ENCODE measurements at places on chromosomes 1 and 21.

GRCh38 chr1:8182034-8182761, 135.7 kb upstream of the SLC45A1 start:
- DNase-seq: no peak

- DNase-seq: no peak
Measured at GRCh38 chr1:229280921-229281320, 10.0 kb downstream of the RAB4A start.

GRCh38 chr1:206770531-206771337, at the start of gene IL19:
IL19 (plus strand) TSS chr1:206770773; CDS start chr1:206836663, 65,890 bp downstream.
- no peak for DNase-seq

GRCh38 chr1:234725177-234726132, 115.5 kb upstream of the IRF2BP2 start:
- peak; percentile 53 for DNase-seq

GRCh38 chr1:1577367-1578011, 2.8 kb upstream of the SSU72 start:
- DNase-seq: no peak

GRCh38 chr1:12057382-12057781, 5.7 kb upstream of the TNFRSF8 start:
- no peak for DNase-seq

GRCh38 chr1:158691907-158692306, 5.4 kb upstream of the SPTA1 start:
- no peak for DNase-seq

- no peak for DNase-seq
Measured at GRCh38 chr1:173554541-173555250, 48.2 kb downstream of the SLC9C2 start.

- DNase-seq: no peak
Measured at GRCh38 chr1:21317035-21317689, 26.9 kb upstream of the ECE1 start.

DNA sequence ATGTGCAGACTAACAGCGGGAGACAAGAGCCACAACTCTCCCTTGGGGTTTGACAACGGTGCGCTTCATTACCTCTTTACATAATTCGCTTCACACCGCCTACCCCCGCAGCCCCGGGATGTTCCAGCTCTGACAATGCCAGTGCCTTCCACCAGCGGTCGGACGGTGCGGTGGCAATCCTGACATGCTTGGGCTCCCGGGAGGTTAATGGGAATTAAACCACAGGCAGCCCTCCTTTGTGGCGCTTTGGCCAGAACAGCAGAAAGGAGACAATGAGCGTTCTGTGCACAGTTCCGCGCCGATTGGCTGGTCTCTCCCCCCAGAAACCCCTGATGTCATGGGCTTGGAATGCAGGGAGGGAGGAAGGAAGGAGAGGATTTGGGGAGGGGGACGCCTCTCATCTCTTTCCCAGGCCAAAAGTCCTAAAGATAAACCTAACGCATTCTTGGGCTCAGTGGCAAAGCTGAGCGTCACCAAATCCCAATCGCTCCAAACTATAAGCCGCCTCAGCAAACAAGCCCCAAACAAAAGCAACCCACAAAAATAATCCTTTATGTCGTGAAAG, 1.3 kb downstream of the CNN3 start:
- DNase-seq: peak; percentile 85

DNA sequence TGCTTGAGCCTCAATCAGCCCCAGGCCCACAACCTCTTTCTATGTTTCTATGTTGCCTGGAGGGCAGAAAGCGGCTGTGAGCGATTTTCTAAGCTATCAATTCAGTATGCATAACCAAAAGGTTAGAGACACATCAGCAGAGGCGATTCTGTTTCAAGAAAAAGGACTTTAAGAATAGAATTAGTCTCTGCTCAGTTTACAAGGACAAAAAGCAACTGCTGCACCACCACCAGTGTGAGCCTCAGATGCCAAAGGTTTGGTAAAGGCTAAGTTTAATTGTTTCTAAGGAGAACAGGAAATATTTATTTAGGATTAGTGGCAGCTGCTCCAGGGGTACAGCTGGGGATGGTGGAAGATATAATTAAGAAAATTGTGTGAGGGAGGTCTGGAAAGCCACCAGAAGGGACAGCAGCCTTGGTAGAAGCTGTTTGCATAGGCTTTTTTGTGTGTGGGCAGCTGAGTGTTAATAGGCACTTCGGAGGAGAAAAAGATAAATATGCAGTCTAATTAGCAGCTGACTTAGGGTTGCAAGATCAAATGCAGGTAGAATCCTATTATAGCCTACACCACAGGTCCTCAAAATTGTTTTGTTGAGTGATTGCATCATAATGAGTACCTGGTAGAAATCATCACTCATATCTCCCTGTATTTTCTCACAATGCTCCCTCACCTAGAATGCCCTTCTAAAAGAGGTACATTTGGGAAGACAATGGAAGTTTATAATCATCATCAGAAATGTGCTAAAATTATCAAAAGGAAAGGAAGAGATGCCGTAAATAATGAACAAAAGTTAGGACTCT, 35.8 kb downstream of the ZC3H11B start:
- DNase-seq: peak; percentile 48

- no peak for DNase-seq
Measured at GRCh38 chr1:167291539-167292185, 71.0 kb downstream of the POU2F1 start.

DNA sequence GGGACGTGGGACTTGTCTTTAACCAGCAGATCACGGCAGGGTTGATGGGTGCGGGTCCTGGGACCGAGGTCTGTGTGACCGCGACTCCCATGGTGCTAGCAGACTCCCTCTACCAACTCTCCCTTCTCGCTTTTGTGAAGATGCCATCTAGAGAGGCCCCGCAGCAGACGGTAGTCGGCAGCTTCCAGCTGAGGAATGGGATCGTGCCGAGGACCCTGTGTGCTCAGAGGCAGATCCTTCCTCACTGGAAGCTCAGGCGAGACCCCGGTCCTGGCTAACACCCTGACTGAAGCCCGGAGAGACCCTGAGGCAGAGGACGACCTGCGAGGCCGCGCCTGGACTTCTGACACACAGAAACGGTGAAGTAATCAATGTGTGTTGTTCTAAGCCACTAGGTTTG, 12.5 kb upstream of the SPATC1L start:
- no peak for DNase-seq

GRCh38 chr1:152654110-152654509, 9.1 kb upstream of the LCE2D start:
- peak; percentile 81 for DNase-seq

DNA sequence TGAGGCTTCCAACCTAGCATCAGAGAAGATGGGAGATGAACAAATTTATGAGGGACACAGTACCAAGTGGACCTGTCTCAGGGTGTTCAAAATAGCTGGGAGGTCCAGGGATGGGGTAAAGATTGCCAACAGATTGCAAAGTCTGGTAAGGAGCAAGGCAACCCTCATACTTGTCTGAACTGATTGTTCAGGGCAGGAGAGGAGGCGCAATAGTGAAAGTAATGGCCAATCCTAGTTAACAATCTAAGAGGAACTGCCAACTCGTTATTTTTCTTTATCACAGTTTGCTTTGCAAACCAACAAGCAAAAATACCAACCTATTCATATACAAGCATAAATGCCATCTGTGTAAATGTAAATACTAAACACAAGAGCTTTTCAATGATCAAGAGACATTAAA, 78.4 kb upstream of the S1PR1 start:
- DNase-seq: no peak

GRCh38 chr21:45086337-45086958, 12.1 kb downstream of the ADARB1 start:
- DNase-seq: no peak

DNA sequence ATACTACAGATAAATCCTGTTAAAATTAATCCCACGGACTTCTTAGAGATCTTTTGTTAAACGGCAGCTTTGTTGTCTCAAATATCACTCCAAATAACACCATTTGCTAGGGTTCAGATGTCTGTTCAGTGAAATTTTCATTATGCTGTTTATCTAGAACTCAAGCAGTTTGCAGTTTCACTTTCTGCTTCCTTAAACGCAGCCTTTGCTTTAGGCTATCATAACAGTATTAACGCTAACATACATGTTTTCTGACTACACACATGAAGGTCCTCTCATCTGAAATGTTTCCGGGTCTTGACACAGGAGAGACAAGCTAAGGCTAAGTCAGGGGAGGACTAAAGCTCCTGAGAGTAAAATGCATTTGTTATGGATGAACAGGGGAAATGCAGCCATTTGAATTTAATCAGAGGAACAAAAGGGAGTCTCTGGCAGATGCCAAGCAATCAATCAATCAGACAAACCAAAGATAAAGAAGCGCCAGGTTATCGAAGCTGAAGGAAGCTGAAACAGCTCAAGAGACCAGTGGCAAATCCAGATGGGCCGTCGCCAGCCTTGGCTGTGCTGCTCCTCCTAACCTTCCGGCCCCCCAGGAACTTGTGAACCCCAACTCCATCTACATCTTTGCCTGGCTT, 16.9 kb downstream of the CCSAP start:
- peak; percentile 72 for DNase-seq

- DNase-seq: no peak
Measured at GRCh38 chr1:237258871-237259270, 216.9 kb downstream of the RYR2 start.

DNA sequence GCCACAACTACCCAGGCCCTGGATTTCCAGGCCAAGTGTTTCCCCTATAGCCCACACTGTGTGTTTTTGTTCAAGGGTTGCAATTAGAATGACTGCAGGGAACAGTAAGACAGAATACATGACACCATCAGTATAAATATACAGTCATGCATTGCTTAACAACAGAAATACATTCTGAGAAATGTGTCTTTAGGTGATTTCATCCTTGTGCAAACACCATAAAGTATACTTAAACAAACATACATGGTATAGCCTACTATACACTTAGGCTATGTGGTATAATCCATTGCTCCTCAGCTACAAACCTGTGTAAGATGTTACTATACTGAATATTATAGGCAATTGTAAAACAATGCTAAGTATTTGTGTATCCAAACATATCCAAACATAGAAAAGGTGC, 7.5 kb upstream of the SLC44A5 start:
- no peak for DNase-seq

DNA sequence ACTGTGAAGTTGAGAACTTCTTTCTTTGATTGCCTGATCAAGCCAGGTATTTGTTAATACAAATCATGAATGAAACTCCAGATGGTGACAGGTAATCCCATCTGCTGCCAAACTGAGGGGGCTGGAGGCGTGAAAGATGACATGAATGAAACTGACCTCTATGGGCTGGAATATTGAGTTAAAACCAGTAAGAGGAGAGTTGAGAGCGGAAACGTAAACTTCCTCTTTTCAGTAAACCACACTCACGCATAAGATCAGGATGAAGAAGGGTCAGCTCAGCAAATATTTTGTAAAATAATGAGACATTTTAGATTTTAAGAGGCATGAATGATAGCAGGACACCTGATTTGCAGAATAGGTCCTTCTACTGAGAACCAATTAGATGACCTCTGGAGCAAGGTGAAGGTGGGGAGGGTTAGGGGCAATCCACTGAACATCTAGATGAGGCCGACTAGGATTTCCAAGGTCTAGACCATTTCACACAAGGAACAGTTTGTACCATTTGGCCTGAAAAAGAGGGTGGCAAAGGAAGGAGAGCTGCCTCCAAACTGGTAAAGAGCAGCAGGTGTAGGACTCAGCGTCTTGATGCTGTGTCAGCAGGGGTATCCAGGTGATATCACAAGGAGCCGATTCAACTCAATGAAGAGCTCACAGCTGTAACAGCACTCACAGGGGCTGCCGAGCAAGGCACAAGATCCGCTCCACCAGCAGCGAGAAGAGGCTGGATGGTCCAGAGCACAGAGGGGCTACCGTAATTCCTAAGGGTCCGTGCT, 132.6 kb downstream of the NTPCR start:
- DNase-seq: peak; percentile 63

GRCh38 chr1:8004803-8005573, 21.1 kb downstream of the ERRFI1 start:
- no peak for DNase-seq

DNA sequence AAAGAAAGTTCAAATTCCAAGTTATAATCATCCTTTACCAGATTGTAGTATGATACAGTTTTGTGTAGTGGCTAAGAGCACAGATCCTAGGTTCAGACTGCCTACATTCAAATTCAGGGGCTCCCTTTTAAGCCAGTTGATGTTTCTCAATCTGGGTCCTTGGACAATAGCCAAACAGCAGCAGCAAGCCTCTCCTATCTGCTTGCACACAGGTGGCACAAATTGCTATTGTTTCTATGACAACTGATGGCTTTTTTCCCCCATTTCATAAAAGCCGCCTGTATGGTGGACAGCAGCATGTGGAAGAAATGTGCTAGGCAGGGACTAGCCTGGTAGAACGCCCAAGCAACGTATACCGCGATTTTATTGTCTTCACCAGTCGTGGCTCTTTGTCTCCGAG, 76.5 kb downstream of the S1PR1 start:
- no peak for DNase-seq

- no peak for DNase-seq
Measured at GRCh38 chr1:20359451-20360330, 69.0 kb downstream of the VWA5B1 start.

- DNase-seq: no peak
Measured at GRCh38 chr1:204092632-204093420, 19.9 kb downstream of the SOX13 start.

DNA sequence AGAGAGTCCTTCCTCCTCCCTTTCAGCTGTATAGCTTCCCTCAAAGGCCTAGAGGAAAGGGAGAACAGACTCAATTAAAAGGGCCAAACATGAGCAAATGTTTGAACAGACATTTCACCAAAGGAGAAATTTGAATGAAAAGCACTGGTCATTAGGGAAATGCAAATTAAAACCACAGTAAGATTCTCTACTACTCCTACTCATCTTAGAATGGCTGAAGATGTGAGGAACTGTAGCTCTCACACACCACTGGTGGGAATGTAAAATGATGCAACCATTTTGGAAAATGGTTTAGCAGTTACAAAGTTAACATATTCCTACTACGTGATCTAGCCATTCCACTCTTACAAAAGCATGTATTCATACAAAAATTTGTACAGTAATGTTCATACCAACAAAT, 253.0 kb upstream of the HOOK1 start:
- DNase-seq: no peak

DNA sequence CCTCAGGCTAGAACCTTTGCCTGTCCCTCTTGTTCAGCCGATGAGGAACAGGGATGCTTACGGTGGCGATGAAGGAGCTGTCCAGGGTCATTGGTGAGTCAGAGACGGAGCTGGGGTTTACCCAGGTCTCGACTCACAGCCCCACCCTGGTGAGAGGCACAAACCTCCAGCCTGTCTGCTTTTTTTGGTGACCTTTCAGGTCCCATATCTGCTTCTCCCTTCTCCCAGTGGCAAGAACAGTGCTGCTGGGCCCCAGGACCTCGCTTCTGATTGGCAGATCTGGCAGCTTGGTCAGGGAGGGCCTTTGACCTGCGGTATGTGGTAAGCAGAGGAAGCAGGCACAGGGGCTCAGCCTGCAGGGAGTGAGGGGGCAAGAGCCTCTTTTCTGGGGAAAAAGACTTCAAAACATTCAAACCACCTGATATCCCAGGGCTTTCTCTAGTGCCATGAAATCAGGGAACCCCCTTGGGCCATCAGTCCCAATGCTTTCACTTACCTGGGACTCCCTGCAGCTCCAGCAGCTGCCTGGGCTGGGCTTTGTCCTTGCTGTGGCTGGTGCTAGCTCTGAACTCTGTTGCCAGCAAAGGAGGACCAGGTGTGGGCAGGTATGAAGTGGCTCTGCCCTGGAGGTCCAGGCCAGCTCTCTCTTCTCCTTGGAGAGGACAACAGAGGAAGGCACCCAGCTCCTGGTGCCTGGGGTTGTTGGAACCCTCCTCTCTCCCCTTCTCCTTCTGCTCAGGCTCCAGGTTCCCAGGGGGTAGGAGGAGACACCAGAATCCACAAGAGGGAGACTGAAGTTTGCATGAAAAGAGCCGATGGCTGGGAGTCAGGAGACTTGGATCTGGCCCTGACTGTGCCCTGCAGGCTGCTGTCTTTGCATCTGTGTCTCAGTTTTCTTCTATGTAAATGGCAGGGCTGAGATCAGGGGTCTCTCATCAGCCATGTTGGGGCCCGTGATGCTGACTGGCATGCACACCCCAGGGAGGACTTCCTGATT, 41.4 kb downstream of the TRIM62 start:
- DNase-seq: peak; percentile 81

All from NCI-H82 (cell line).